GM12892 (cell line): ENCODE measurements at places on chromosomes 5 and 9.

DNA sequence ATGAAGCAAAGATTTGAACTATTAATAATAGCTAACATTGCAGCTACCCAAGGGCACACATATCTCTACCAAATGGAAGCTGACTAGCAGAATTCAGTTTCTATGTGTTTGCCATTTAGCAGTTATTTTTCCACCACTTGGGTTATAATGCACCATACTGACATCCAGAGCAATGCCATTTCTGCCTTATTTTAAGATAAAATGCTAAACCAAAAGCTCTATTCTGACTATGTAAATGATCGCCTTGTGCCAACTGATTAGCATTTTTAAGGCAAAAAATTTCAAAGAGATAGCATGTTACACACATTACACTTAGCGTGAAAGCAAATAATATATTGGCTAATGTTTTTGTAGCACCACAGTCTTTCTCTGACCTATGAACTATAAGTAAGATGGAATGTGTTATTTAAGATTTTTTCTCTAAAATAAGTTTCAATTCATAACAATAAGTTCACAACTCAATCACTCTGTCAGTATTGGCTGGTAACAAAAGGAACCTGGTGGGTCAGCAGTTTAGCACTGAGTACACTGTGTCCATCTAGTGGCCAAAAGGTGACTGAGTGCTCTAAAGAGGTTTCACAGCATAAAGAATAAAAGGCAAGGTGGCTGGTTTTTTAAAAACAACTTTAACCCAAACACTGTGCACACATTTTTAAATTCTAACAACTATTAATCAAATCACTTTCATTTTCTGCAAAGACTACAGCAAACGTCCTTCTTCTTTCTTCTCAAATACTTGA, 443.5 kb downstream of the PDE4D start:
- no peak for DNase-seq

DNA sequence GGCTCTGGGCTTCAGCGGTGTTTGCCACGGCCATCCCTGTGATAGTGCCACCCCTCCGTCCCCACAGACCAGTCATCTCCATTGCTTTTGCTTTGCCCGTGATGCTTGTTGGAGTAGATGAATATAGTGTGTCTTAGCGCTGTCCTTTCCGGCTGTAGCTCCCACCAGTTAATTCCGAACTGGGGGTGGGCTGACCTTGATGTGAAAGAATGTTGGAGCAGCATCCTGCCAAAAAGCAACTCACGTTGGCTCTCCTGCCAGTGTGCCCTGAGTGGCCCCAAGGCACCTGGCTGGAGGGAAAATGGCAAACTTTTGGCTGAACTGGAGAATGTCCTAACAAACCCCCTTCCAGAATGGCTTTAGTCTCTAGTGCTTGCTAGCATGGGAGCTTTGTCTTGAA, 20.0 kb downstream of the CLTA start:
- no peak for DNase-seq

DNA sequence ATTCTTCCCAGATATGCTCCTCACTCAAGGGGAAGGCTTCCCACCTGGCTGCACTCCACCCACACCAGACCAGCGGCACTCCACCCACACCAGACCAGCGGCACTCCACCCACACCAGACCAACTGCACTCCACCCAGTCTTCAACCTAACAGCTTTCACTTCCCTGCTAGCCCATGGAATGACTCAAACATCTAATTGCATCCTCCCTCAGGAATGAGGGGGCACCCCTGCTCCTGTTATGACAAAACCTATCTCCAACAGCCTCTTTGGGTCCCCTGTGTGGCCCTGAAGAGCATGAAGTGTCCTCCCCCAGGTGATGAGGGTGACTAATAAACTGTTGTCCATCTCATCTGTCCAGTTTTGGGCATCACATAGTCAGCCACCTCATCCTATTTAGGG, 556.6 kb upstream of the TUSC1 start:
- DNase-seq = no peak

DNA sequence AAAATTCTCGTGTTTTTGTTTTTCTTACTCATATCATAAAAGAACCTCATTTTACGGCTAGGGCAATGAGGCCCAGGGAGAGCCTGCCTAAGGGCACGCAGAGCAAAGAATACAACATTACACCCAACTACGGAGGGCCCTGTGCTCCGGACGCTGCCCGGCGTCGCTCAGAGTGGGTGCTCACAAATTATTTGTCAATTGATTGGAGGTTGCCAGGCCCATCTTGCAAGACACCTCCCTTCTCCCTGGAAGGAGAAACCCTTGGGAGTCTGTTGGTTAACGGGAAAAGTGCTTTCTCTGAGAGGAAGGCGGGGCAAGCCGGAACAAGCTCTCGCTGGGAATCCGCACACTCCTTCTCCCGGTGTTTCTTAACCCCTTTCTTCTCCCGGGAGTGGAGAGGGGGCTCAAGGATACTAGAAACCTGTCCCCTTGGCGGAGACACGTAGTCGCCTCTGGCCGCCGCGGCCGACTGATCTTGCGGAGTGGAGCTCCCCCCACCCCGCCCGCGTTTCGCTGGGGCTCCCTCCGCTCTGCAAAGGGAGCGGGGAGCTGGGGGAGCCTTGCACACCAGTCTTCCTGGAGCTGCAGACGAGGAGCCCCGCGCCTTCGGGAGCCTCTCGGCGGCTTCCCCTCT, 599.3 kb upstream of the SGCD start:
- no peak for DNase-seq

DNA sequence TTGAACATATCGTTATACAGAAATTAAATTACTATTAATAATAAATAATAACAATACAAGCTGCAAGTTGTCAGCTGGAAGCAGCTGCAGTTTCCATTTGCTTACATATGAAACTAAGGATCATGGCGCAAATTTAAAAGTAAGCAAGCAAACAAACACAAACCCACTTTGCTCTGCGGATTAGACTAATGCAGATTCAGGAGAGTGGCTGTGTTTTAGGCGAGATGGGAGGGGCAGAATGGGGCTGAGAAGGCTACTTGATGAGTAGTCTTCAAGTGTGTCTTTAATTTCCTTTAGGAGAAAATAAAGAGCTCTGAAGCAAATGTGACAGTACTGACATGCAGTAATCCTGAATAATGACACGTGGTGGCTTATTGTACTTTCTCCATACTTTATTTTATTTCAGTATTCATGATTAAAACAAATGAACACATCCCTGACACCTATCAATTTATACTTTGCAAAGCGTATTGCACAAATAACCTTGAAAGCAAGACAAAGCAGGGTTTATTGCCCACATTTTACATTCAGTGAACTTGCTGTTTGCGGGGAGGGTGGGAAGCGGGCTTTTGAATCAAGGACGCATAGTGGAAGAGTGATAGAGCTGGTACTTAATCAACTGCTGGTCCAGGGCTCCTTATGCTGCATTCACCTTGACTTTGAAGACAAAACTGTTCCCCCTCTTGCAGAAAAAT, 221.4 kb upstream of the TRIM32 start:
- no peak for DNase-seq

DNA sequence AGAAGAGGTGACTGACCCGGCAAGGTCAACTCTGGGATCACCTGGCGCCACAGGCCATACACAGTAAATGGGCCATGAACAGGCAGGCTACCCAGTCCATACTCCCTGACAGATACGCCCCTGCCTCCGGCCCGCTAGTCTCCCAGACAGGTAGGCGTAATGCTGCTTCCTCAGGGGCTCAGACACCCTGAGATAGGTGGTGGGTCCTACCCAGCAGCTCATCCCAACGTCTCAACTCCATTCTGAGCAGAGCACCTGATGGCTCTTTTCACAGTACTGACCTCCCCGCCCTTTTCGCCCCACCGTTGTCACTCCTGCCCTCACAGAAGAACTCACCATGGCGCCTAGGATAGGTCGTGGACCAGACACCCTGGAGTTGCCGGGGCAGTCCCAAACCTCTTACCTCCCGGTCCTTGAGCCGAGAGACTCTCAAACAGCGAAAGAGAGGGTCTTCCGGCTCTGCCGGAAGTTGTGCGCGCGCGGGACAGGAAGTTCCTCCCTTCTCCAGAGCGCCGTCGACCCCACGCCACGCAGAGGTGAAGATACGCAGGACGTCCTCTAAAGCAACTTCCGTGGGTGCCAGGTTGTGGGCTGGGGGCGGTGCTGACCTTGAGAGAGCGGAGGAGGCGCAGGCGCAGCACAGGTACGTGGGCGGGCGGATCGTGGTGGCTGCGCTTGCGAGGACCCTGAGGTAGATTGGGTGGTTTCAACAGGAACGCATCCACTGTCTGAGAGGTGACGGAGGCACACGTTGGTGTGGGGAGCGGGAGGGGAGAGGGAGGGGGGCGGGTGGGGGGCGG, at the start of gene TMEM161B:
Gene TMEM161B (minus strand): TSS at position 461 of the 800 bp plus-strand sequence. CDS start 122 bp downstream, at position 339.
- DNase-seq = peak; percentile 61

- no peak for DNase-seq
Observed at GRCh38 chr9:17521100-17521855, 57.6 kb upstream of the SH3GL2 start.

- DNase-seq = no peak
Observed at GRCh38 chr9:38301376-38302106, 91.0 kb upstream of the ALDH1B1 start.

DNA sequence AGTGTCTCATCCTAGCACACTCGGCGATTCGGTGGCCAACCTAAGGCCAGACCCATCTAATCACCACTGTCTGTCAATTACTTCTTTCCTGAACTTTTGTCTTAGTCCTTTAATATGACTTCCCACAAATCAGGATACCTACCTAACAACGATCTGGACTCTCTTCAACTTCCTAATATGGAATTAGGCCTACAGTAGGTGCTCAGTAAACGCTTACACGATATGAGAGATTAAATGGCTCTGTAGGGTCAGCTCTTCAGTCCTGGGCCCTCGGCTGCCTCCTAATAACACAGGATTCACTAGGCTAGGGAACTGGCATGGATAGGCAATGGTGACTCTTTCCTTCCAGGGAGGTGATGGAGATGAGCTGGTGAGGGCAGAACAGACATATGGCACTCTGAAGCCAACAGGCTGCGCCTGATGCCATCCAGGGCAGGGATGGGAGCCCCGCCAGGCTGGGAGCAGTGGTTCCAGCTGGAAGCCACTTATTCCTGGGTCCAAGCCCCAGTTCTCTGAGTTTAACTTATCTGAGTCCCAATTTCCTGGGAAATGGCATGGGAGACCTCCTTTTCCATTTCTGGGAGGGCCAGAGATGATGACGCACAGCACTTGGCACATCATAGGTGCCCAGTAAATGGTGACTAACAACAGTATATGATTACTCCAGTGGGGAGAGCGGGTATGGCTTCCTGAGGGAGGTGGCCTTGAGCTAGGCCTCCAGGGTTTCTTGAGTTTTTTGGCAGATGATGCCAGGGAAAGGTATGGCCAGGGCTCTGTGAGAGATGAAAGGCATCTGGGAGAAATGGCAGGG, 7.3 kb downstream of the PDGFRB start:
- DNase-seq = no peak

GRCh38 chr5:66931651-66932050, 264.9 kb downstream of the CD180 start:
- no peak for DNase-seq

DNA sequence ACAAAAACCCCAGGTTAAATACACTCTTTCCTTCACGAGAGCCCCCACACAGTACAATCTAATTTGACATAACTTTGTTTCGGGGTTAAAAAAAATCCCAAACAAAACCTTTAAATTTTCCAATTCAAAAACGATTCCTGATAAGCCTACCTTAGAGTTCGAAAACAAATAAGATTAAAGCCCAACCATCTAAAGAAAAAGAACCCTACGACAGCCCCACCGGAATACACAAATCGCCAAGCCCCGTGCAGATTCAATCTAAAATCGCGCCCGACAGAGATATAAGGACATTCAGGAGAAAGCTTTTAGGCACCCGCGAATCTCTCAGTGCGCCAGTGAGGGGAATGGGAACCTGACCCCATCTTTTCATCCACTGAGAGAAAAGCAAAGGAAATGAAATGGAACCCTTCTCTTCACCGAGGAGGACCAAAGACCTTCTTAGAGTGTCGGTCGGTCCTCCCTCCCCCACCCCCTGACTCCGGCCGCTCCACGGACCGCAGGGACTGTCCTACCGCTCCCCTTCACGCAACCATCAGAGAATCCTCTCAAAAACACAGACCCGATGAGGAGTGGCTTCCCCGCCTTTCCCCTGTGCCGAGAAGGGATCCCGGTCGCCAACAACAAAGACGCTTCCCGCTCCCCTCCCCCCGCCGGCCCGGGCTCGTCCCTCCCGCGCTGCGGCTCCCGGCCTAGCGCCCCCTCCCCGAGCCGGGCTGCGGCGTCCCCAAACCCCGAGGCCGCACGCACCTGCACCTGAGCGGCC, 925 bp downstream of the ABHD17B start:
- peak; percentile 17 for DNase-seq

GRCh38 chr5:91175708-91176107, 207.4 kb downstream of the ARRDC3 start:
- no peak for DNase-seq

- DNase-seq = no peak
Observed at GRCh38 chr9:104068546-104068945, 25.6 kb upstream of the SMC2 start.

GRCh38 chr9:69027355-69028097, 8.0 kb upstream of the FXN start:
- no peak for DNase-seq

DNA sequence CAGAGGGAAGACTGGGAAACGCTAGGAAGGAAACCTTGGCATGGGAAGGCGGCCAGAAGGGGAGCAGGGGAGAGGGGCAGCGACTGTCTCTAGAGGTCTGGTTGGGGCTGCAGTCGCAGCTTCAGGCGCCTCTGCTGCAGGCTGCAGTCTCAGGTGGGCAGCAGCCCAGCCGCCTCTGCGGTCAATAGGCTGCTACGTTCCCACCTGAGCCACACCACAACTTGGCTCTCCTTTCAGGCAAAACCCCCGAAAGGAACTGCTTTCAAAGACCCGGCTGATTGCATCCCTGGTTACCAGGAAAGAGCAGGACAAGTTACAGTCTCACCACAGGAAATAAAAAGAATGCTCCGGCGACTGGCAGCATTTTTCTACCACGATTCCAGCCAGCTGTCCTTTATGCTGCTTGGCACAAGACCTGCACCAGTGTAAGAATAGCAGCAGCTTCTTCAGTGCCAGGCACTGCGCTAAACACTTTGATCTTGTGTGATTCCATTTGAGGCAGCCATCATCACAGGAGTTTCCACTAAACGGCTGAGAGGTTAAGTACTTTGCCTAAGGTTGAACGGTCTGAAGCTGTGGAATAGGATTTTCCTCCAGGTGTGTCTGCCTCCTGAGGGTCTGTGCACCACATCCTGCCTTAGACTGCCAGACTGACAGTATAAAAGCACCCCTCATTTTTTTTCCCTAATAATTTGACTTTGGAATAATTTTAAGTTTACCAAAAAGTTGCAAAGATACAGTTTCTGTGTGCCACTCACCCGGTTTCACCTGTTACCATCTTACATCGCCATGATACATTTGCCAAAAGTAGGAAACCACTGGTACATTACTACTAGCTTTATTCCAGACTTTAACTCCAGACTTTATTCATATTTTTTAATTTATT, 7.5 kb downstream of the RPS14 start:
- DNase-seq = no peak

DNA sequence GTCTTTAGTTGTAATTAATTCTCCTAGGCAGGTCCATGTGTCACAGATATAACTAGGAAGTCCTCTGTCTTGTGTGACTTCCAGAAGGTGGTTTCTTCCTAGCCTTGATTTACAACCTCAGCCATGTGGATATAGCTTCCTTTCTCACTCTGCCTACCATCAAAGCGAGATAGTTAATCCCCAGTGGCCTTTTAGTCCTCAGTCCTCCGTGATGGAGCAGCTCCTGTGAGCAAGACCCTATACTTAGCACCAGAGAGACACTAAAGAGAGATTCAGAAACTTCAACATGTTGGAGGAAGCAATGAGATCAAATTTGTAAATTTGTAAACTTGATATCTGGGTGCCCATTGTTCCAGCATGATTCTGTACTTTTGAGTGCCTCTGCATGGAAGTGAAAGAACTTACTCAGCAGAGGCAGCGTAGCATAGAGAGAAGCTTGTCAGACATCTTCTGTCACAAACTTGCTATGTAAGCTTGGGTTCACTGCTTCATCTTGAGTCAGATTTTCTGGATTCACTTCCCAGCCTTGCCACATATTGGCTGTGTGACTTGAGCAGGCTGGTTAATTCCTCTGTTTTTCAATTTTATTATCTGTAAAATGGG, 170.2 kb upstream of the NR3C1 start:
- DNase-seq = no peak
